Smooth muscle cell of the brain vasculature (primary cell): ENCODE measurements at places on chromosomes 5 and 9.

GRCh38 chr5:169248550-169248949, 52.4 kb downstream of the SLIT3 start:
- no peak for DNase-seq

GRCh38 chr9:18536554-18536953, 62.6 kb downstream of the ADAMTSL1 start:
- no peak for DNase-seq

DNA sequence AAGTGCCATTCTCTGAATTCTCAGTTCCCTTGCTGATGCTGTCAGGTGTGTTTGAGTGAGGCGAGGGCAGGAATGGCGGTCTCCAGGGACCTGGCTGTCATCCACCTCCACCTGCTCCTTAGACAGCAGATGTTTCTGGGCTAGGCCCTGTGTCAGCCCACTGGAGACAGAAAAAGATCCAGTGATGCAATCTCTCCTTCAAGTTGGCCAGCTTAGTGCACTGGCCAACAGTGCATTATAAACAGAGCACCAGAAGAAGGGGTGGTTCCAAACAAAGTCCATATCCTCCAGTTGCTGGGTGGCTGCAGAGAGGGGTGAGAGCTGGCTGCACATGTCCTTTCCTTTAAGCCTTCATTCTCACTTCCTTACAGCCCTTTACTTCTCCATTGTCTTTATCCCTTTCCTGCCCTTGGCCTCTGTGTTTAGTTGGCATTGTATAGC, 26.5 kb downstream of the NANS start:
- no peak for DNase-seq

DNA sequence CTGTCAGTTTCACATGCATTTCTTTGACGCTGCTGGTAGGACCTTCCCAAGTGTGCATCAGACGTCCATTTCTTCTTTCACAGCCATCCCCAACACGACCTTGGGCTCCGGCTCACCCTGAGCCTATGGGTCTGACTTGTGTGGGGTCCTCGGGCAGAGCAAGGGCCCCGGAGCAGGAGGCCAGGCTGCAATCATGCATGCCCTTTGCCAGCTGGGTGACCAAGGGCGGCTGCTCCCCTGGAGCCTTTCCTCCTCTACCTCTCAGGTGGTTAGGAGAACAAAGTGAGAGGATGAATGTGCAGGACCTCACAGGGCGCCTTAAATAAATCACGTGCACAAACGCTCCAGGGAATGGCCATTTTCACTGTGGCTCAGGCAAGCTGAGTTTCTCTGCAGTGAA, 33.2 kb downstream of the TERT start:
- no peak for DNase-seq

GRCh38 chr5:67299231-67299735, 102.7 kb upstream of the CD180 start:
- no peak for DNase-seq

GRCh38 chr5:128920345-128921215, 44.7 kb upstream of the SLC27A6 start:
- peak; percentile 3 for DNase-seq

GRCh38 chr5:17260549-17260948, 43.1 kb downstream of the BASP1 start:
- DNase-seq = no peak

DNA sequence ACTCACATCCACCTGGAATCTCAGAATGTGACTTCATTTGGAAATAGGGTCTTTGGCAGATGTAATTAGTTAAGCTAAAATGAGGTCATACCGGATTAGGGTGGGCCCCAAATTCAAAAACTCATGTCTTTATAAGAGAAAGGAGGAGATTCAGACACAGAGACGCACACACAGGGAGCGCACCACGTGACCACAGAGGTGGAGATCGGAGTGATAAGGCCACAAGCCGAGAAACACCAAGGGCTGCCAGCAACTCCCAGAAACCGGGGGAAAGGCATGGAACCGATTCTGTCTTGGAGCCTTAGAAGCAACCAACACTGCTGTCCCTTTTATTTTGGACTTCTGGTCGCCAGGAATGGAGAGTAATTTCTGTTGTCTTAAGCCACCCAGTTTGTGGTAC, 31.8 kb upstream of the LMX1B start:
- DNase-seq = no peak

GRCh38 chr9:16058131-16058549, 505.3 kb downstream of the CCDC171 start:
- no peak for DNase-seq
